Stimulated activated CD4-positive, alpha-beta T cell treated with anti-CD3 and anti-CD28 coated beads, Interleukin-1b, Interleukin-23, amount 100 ng/mL, for 4 hours (primary cell): ENCODE measurements at places on chromosomes 1 and 21.

- peak; percentile 49 for DNase-seq
These were observed 30.6 kb upstream of the CTPS1 start for GRCh38 chr1:40948741-40949443.

- no peak for DNase-seq
These were observed 26.4 kb downstream of the QSOX1 start for GRCh38 chr1:180181048-180181447.

- DNase-seq = no peak
These were observed 142.7 kb upstream of the SYT6 start for GRCh38 chr1:114296413-114296812.

DNA sequence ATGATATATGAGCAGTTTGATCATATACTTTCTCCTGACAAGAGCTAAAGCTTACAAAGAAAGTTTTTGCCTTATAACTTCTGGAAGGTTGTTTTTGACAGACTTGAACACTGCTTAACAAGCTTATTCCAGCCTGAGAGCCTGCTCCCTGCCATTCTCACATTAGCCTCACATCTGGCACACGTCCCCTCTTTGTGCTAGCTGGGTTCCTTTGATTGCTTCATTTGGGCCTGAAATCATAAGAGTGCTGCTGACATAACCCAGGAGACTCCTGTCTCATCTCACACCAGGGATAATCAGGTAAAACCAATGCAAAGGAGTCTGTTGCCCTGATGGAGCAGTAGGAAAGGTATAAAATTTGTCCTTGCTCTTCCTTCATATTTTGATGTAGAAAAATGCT lies 1411.7 kb upstream of the B3GALT2 start:
- DNase-seq = no peak

DNA sequence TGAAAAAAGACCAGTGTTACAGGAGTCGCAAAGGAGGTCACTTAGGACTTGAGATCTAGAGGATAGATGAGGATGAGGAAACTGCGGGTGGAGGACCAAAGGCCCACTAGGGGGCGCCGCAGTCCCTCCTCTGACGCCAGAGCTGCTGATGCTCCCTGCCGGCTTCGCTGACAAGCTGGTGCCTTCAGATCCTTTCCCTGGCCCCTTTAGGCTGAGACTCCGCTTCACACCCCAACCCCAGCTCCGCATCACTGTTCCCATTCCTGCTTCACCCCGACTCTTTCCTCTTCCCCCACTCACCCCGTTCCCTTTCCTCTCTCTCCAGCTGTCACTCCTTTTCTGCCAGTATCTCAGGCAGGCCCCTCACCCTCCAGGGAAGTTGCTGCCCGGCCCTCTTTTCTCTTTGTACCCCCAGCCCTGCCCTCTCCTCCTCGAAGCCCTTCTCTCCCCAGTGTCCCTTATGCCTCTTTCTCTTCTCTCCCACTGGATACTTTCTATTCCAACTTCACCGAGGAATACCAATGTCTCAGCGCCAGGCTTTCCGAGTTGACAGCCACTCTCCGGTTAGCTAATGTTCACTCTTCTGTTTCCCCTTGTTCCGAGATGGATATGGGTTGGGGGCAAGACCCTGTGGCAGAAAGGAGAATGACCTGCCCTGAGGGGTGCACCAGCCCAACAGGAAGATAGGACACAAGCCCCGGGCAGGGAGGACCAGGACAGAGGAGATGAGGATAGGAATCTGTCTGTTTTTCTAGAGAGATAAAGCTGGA lies 4.5 kb downstream of the KCNJ9 start:
- DNase-seq = peak; percentile 72

GRCh38 chr1:89121641-89122040 lies 4.3 kb downstream of the GBP2 start:
- DNase-seq = no peak

GRCh38 chr1:33768821-33769220 lies 95.1 kb upstream of the HMGB4 start:
- no peak for DNase-seq

- no peak for DNase-seq
These were observed 7.6 kb upstream of the LBR start for GRCh38 chr1:225435487-225435886.

DNA sequence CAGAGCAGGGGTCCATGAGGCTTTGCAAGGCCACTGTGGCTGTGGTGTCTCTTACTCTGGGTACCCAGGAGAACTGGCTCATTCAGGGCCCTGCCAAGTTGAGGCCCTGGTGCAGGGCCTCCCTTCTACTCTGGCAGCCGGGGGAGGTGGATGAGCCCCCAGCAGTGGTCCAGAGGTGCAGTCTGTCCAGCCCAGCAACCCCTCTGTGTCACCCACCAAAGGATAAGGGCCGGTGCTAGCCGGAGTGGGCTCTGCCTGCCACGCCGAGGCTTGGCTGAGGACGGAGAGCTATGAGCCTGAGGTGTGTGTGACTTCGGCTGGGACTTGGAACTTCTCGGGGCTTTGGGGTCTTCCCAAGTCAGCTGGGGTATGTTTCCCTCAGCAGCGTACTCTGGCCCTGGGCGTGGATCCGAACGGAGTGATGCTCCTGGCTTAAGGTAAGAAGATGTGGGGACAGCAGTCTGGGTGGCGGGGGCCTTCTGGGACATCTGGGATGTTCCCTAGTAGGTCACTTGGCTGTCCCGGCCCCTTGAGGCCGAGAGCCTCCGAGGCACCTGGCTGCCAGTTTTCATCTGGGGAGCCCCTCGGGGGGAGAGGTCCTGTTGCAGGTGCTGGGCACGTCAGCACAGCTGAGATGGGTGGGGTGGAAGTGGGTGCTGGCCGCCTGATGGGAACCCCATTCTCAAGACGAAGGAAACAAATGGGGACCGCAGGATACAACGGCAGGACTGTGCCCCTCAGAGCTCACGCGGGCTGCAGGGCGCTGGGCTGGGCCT lies 25.9 kb downstream of the RUNX3 start:
- no peak for DNase-seq
